ENCODE measurements at places on chromosomes 6 and 20. TPM values are rescaled to one million over a fixed set of nuclear protein-coding genes. Genes with fewer than 3 reads are reported as not detected.
A peak's percentile ranks its signal among the peaks of the same experiment; 100 is the strongest.

- no peak for DNase-seq
Measured at GRCh38 chr6:42138190-42138589, 4.2 kb downstream of the C6orf132 start.

DNA sequence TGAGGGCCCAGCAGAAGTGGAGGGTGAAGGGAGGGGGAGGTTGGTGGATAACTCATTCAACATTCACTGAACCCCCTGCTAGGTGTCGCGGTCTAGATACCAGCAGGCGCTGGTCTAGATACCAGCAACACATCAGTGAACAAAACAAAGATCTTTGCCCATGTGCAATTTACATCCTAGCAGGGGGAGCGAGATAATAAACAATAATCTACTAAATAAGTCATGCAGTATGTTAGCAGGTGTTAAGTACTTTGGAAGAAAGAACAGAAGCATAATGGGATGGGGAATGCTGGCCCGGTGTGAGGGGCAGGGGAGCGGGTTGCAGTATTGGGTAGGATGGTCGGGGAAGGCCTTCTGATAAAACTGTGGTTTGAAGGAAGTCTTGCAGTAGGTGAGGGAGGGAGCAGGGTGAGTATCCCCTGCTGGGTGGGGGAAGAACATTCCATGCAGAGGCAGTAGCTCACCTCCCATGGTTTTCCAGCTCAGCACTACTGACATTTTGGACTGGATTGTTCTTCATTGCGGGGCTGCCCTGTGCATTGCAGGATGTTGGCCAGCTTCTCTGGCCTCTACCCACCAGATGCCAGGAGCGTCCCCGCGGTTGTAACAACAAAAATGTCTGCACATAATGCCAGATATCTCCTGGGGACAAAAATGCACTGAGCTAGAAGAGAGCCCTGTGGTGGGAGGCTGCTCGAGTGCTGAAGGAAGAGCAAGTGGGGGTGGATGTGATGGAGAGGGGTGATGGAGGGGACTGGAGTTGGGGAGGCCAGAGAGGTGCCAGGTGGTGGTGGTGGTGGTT lies 117.3 kb downstream of the TOX2 start:
- DNase-seq = no peak

DNA sequence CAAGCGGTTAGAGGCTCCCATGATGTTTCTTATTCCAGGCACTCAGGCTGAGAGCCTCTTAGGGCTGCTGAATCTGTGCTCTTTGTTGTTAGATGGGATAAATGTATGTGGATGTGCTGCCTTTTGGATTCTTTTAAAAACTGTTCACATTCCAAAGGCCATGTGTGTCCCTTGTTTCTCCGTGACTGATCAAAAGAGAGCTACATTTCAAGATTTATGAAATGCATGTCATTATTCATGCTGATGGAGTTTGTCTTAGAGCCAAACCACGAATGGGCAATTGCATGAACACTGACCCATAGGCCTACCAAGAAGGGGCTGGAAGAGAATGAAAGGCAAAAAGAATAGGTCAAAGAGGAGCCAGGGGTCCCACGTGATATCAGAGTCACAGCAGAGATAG lies 104.9 kb upstream of the TSHZ2 start:
- DNase-seq = no peak

DNA sequence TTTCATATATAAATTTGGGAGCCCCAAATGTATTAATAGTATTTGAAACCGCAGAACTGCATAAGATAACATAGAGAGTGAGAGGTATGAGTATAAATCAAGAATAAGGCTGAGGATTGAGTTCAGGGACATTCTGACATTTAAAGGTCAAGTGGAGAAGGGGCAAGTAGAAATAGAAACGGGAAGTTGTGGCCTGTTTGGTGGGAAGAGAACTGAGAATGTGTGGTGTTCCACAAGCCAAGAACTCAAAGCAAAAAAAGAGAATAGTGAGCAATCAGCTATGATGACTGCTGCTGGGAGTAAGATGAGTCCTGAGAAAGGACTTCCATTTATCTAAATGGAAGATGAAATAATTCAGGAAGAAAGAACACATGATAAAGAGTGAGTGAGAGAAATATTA lies 418.4 kb downstream of the CD109 start:
- no peak for DNase-seq

DNA sequence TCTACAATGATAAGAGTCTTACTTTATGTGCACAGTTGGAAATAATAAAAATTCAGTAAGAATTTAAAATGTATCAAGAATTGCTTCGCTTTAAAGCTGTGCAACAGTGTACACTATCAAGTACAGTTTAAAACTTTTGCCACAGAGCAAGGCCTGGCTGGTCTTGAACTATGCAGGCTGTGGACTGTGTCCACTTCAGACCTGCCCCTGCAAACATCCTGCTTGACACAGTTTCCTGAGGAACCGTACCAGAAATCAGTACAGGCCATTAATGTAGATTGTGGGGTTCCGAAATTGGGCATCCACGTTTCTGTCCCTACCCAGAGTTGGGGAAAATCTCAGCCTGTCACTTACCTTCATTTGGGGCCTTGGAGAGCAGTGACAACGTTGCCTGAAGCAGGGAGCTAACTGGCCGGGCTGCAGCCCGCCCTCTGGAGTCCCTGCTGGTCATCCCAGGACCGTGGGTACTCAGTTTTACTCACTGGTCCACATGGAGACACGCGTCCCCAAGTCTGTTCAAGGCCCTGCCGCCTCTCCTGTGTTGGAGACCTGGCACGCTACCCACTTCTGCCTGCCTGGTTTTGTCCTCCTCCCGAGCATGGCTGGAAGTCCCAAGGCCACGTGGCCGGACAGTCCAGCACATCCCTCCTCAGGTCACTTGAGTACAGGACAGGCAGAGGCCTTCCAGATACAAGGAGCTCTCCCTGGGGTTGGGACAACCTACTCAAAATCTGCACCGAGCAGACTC lies 8.4 kb downstream of the NINL start:
- DNase-seq = no peak

- DNase-seq = peak; percentile 63
Measured at GRCh38 chr20:50572938-50573777, 63.0 kb downstream of the PTPN1 start.

DNA sequence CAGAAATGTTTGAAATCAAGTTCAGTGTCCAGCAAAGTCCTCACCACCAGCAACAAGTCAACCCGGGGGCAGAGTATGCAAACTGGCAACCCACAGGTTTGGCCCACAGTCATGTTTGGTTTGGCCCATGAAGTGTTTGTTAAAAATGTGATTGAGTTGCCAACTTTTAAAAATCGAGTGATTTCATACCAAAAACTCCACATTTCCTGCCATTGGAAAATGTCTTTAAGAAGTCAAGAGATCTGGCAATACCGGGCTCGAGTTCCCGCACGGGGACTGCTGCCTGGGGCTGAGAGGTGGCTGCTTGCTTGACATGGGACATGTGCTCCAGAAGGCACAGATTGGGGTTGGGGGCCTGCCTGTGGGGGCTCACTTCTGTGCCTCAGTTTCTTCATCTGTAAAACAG lies 36.1 kb downstream of the PREX1 start:
- DNase-seq = peak; percentile 65

- DNase-seq = no peak
Measured at GRCh38 chr6:140202964-140203515, 828.6 kb upstream of the CITED2 start.

GRCh38 chr6:155543166-155543847 lies 87.7 kb upstream of the NOX3 start:
- no peak for DNase-seq

DNA sequence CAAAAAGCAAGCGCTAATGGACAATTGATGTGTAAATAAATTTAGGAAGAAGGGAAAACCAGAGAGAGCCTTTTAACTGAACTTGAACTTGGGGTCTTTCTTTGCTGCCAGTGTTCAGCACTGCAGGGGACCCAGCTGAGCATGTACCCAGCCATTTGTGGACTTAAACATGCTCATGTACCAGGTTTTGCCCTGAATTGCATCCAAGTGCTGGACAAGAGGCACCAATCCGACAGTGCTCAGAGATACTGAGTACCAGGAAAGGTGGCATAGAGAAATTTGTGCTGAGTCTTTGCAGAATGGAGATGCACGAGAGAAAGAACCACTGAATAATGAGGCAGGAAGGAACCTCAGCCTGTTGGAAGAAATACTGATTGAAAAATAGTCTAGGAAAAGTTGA lies 16.0 kb downstream of the AKAP12 start:
- no peak for DNase-seq

- DNase-seq = peak; percentile 63
Measured at GRCh38 chr6:7085911-7086310, 21.9 kb upstream of the RREB1 start.

DNA sequence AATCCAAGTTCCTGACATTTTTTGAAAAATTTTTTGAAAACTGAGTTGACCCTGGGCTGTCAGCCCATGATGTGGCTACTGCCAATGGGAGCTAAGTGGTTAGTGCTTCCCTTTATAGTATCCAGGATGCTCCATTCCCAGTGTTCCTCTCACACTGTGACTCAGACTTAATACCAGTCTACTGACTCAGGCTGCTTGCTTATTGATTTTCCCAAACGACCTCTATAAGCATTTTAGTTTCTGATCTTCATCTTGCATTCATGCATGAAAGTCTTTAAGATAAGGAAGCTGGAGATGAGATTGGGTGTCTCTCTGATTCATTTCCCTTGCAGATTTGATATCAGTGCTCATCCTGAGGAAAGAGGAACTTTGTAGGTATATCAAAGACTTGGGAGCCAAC lies 560.0 kb downstream of the TBC1D32 start:
- DNase-seq = no peak

- no peak for DNase-seq
Measured at GRCh38 chr6:69584913-69585729, 211.7 kb downstream of the LMBRD1 start.

Gene BPIFB1
- total RNA-seq = not detected

Gene KCNK16
- total RNA-seq = not detected

Gene ZNF318
- 9.2 TPM for total RNA-seq

Gene TAF8
- total RNA-seq = 27.9 TPM

Gene TXLNB
- 94.1 TPM for total RNA-seq

Gene SLC35D3
- not detected for total RNA-seq

Gene ARMC12
- total RNA-seq = 0.31 TPM

Gene CARMIL1
- 17.7 TPM for total RNA-seq

Gene BPIFB4
- total RNA-seq = 0.69 TPM

Gene TBC1D32
- total RNA-seq = 2.5 TPM

Gene UNC93A
- not detected for total RNA-seq

Gene SLPI
- 1.4 TPM for total RNA-seq

Gene PBOV1
- total RNA-seq = not detected

All from right cardiac atrium (tissue), 5 donors.